SW480 (cell line): ENCODE measurements at places on chromosomes 16 and 17.
A peak's percentile ranks its signal among the peaks of the same experiment; 100 is the strongest.

- DNase-seq = peak; percentile 82
These were observed 7.5 kb downstream of the MNT start for GRCh38 chr17:2393174-2393953.

DNA sequence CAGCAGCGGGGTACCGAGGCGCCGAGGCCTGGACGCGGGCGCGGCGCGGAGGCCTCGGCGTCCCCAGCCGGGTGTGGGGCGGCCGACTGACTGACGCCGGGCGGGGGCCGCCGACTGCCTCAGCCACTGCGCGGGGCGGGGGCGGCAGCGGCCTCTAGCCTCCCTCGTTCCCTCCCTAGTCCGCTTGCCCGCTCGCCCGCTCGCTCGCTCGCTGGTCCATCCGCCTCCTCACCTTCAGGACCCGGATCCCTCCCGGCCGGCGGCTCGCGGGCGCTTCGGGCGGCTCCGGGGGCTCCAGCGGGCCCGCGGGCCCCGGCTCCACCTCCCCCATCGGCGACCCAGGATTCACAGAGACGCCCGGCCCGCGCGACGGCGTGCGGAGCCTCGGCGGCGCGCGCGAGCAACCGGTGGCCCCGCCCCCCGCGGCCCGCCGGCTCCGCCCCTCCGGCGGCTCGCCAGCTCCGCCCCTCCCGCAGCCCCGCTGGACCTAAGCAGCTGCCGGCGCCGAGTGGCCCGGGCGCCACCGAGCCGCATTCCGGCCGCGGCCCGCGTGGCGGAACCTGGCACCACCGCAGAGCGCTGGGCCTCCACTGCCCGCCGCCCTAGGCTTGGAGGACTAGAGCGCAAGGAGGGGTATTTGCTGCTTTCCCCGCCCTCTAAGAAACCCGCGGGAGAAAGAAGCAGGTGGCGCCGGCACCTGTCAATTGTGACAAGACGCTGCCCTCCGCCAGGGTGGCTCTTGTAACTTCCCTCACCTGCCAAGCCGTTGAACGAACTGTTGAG is 773 bp downstream of the PHLPP2 start:
- peak; percentile 64 for DNase-seq

GRCh38 chr16:69520800-69521602 is 44.8 kb upstream of the NFAT5 start:
- no peak for DNase-seq

GRCh38 chr17:80826955-80827645 is 164.5 kb upstream of the CHMP6 start:
- DNase-seq = no peak

- DNase-seq = no peak
These were observed 170.5 kb upstream of the MPHOSPH6 start for GRCh38 chr16:82340531-82340930.

DNA sequence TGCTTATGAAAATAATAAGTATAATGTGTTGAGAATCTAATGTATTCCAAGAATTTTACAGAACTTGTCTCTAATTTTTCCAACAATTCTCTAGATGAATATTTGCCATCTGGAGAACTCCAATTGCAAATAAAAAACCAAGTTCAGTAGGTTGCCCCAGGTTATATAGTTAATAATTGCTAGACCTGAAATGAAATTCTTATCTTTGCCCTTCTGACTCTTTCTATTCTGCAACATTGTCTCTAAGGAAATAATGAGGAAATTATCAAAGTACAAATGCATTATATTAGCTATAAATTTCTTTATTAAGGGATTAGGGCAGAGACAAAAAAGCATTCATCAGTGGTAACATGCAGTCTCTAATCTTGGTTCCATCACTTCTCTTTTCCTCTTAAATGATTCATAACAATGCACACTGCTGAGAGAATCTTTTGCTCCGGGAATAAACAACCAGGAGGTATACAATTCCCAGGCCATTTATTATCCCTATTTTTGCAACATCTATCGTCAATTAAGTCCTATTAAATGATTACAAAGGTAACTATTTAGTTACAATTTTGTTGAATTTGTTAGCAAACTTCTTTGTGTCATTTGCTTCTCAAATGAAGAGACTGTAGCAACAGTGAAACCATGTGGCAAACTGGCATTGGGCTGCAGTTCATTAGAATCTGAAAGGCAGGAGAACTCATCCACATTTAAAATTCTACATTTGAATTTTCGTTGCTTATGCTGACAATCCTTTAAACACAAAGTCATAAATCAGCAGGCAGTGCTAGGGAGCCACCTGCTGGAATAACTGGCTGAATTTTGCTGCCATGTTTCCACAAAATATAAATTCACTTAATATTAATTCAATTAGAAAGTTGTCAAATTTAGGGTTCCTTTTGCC is 349.6 kb downstream of the KIF2B start:
- DNase-seq = peak; percentile 7

- DNase-seq = no peak
These were observed 469.3 kb downstream of the TOX3 start for GRCh38 chr16:52077607-52078006.

DNA sequence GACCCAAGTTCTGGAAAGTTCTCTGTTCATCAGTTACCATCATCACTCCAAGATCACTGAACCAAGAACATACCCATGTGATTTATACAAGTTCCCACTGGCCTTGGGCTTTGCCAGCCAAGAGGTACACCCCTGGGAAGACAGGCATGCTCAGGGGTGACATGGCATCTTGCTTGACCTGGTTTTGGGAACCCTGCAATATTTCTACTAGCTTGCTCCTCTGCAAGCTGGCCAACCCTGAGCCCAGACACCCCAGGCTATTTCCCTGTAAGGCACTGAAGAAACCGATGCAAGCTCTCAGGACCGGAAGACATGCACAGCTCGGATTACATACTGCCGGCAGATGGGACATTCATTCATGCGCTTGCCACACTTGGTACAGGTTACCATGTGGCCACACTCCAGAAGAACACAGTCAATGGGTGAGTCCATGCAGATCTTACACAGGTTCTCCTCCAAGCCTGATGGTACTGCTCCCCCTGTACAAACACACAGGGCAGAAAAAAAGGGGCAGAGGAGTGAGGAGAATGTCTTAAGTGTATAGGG is 31.4 kb downstream of the LIG3 start:
- no peak for DNase-seq

DNA sequence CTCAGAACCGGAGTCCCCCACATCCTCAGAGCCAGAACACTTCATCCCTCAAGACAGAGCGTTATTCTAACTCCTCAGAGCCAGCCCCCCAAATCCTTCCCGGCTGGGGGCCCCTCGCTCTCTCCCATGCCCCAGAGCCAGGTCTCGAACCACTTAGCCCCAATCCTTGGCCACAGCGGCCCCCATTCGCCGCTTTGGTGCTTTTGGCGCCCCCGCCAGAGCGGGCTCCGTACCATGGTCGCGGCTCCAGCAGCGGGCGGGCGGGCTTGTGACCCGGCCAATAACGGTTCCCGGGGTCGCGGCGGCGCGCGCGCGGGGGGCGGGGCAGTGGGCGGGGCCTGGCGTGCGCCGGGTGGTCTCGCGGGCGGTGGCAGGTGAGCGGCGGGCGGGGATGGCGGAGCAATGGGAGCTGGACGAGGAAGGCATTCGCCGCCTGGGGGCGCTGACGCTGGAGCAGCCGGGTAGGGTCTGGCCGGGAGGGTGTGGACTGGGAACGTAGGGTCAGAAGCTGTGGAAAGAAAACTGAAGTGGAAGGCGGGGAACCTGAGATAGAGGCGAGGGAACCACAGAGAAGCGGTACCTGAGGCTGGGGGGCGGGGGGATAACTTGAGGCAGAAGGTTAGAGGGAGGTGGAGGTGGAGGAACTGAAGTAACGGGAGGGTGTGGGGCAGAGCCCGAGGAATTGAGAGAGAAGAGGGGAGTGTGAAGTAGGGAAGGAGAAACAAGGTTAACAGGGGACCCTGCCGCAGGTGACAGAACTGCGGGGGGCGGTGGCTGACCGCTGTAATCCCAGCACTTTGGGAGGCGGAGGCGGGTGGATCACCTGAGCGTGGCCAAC is at the start of the genes KCTD19 and LRRC36:
KCTD19 (minus strand) TSS at position 270 of the 838 bp plus-strand sequence; CDS start at position 236, 34 bp downstream.
LRRC36 (plus strand) TSS at position 344 of the 838 bp plus-strand sequence; CDS start at position 392, 48 bp downstream.
- DNase-seq = peak; percentile 45

DNA sequence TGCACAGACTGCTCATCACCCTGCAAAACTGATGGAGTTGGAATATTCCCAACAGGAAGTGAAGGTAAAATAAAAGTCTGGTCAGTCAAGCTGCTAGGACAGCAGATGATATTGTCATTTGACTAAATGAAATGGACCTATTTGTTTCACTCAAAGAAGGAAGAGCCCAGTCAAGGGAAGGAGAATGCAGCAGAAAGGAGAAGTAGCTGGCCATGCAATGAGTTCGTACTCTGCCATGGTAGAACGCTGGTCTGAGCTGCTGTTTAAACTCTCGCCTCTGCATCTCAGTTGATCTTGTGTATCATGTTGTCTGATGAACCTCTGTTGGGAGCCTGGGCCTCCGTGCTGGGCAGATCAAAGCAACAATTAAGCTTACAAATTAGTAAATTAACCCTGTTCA is 15.6 kb upstream of the YPEL2 start:
- DNase-seq = no peak

GRCh38 chr17:4199818-4200402 is 56.9 kb downstream of the CYB5D2 start:
- DNase-seq = peak; percentile 30

DNA sequence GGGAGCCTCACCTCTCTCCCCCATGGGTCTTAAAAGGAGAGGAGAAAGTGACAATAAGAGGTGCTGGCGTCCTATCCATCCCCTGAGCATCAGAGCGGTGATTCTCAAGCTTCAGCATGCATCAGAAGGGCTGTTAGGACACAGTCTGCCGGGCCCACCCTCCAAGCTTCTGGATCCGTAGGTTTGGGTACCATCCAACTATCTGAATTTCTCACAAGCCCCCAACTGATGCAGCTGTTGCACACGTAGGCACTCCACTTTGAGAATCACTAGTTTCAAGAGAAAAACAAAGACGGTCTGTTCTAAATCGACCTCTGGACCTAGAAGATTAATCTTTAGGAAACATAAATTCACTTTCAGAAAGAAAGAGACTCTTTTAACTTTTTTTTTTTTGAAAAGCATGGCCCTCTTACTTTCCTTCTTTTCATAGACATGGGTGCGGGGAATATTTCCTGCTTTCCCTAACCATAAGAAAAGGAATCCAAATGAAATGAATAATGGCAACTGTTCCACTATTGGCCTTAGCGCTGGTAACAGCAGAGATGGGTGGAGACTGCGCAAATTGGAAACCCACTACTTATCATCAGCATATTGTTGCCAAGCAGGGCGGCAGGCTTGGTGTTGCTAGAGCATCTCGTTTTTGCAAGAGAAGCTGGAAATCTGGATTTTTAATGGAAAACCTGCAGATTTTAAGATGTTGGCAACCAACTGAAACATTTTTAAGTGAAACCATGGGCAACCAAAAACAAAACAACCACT is 144.4 kb downstream of the GAS7 start:
- DNase-seq = no peak

- no peak for DNase-seq
These were observed 24.0 kb downstream of the ADGRG5 start for GRCh38 chr16:57566436-57566835.

GRCh38 chr17:32187271-32187670 is 45.0 kb downstream of the RHOT1 start:
- no peak for DNase-seq
